ENCODE measurements at places on chromosomes 7 and 10.

GRCh38 chr10:8811201-8811600 lies 756.7 kb downstream of the GATA3 start:
- no peak for DNase-seq

DNA sequence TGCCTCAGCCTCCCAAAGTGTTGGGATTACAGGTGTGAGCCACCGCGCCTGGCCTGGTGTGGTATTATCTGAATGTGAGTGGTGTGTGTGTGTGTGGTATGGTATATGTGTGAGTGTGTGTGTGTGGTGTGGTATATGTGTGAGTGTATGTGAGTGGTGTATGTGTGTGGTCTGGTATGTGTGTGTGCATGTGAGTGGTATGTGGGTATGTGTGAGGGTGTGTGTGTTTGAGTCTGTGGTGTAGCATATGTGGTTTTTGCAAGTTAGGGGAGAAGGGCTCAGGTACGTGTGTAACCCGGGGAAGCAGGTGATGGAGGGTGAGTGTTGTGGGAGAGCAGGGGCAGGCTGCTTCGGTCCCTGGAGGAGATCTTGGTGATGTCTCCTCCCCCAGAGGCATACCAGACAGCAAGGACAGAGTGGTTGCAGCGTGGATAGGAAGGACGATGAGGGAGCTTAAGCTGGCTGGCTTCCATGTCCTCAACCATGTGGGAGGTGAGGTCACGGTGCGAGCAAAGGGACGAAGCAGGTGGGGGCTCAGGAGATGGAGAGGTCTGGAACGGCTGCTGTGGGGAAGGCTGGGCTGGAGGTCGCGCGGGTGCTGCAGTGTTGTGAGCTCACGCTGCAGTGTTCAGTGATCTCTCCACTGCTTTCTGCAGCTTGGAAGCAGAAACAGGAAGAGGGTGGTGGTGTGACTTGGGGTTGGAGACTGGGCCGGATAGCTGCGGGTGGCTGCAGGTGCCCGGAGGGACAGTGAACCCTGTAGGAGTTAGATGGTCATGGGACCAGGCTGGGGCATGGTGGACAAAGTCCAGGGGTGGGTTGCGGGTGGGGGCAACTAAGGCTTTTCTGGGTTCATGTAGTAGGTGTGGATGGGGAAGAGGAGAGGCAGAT lies 5.0 kb downstream of the ZYX start:
- peak; percentile 58 for DNase-seq

DNA sequence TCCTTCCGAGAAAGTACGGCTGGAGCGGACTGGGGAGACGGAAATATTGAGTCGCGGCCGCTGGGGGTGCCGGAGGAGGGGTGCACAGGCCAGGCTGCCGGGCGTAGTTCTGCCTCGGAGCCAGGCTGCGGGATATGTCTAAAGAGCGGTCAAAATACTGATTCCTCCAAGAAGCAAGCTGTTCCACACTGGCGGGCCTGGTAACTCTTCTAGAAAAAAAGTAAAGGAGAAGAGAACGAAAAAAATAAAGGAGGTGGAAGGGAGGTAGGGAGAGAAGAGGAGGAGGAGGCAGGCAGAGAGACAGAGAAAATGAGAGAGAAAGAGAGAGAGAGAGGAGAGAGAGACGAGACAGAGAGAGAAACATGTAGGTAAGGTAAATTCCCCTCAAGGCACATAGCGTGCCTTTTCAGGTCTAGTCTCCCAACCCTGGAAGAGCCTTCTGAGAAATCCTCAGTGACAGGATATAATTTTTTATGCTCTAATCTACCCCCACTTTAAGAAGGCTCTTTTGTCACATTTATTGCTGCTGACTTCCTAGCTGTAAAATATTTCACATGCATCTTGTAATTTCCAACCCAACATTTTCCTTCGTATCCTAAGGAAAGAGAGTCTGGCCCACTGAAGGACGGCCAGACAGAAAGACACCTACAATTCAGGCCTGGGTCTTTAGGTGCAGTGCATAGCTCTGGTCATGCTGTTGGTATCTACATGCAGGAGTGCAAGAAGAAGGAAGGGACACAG lies 5.7 kb downstream of the DLX5 start:
- DNase-seq = no peak

GRCh38 chr10:69912589-69912988 lies 110.9 kb downstream of the COL13A1 start:
- no peak for DNase-seq

DNA sequence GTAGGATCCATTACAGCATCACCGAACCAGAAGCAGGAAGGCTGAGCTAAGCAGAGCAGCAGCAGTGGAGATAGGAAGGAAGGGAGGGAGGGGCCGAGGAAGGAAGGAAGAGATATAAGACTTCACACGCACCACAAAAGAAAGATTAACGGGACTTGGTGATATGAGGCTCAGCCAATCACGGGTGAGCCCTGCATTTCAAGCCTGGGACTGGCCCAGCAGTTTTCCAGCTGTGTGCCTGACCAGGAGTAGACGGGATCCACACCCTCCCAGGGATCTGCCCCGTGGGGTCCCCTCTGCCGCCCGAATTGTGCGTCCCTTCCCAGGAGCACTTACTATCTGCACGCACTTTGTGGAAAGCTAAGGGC lies 16.2 kb downstream of the ATG9B start:
- no peak for DNase-seq

DNA sequence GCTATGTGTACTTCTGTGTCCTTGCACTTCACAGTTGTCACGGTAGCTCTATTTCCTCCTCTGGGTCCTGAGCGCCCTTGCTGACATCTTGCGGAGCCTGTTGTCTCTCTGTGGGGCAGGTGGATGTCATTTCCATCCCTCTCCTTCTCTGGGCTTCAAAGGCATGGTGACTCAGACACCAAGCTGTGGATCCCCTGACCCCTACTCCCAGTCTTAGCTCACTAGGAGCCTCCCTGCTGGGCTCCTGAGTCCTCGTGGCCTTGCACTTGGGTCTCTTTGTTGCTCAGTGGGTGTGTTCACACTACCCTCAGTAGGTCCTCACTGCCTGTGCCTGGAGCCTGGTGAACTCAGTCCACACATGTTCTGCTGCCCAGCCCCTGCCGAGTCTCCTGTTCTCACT lies 100.3 kb upstream of the PAX2 start:
- DNase-seq = no peak

DNA sequence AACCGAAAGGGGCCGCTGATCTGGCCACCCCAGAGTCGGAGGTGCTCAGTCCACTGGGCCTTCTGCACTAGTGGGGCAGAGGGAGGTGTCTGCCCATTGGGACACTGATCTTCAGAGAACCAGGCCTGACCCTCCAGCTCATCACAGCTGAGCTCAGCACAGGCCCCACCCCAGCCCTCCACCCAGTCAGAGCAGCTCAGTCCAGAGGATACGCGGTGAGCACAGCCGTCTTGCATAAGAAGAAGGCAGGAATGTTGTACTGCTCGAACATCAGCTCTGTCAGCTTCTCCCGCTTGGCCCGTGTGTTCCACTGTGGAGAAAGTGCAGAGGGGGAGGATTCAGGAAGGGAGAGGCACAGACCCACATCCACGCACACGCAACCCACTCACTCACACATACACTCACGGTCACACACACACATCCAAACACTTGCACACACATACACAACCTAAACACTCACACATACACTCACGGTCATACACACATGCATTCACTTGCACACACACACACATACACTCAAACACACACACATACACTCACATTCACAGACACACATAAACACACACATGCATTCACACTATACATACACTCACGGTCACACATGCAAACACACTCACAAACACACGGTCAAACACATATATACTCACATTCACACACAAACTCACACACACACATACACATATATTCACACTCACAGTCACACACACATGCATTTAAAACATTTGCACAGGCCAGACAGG lies 6.3 kb downstream of the ACTL6B start:
- DNase-seq = no peak

DNA sequence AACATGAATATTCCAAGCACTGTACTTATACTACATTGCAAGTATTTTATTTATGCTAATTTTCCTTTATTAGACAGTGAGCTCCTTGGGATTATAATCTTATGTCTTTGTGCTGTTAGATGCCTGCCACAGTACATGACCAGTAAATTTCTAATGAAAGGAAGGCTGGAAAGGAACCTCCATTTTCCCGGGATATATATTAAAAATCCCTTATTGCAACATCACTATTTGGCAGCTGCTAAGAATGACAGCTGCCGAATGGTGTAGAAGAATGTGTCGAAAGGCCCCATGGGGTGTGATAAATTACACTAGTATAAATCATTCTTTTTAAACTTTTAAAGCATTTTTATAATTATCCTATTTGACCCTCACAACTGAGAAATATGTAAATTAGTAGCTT lies 59.1 kb downstream of the TFAM start:
- DNase-seq = no peak

DNA sequence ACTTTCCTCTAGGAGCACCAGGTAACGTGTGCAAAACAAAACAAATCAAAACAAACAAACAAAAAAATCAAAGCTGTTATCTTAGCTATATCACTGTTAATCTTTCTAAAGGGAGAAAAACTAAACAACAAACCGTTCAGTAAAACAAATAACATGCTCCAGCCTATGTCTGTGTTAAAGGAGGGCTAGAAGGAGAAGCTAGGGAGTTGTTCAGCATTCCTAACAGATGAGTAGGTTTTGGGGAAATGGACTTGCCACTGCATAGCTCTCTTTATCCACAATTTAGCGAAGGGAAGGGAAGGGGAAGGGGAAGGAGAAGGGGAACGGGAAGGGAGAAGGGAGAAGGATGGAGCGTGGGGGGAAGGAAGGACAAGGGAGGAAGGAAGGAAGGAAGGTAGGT lies 134.2 kb upstream of the AKR1E2 start:
- DNase-seq = no peak

GRCh38 chr10:62755662-62756653 lies 48.6 kb upstream of the ADO start:
- peak; percentile 52 for DNase-seq

- DNase-seq = no peak
These were observed 36.9 kb upstream of the KDM7A start for GRCh38 chr7:140213684-140214074.

DNA sequence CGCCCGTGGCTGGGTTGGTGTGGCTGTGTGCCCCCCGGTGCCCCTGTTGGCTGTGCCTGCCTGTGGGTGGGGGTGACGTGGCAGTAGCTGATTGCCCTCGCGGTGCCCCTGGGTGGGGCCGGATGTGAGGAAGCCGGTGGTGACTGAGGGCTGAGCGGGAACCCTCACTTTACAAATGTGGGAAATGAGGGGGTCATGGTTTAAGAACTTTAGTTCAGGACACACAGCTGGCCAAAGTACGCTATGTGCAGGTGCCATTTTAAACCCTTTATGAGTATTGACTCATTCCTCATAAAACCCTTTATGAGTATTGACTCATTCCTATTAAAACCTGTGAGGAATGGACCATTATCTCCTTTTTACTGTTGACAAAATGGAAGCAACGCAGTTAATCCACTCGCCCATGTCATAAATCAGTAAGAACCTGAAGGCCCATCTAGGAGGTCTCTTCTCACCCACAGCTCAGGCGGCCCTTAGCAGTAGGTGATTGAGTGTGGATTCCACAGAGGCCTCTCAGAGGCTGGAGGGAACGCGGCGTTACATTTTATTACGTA lies 290.1 kb upstream of the COBL start:
- DNase-seq = no peak

DNA sequence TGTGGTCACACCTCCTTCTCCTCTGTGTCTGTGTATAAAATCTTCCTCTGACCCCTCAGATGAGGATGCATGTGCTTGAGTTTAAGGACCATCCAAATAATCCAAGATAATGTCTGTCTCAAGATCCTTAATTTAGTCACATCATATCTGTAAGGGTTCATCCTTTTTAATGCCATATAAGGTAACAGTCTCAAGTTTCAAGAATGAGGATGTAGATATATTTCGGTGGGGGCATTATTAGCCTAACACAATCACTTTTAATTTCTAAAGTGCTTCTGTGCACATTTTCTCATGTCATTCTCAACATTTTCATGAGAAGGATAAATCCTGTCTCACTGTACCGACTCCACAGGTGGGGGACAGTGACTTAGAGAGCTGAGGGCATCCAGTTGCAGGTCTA lies 235.3 kb downstream of the BUB3 start:
- DNase-seq = no peak

GRCh38 chr10:70651661-70652060 lies 20.6 kb upstream of the ADAMTS14 start:
- no peak for DNase-seq

- peak; percentile 30 for DNase-seq
These were observed 111.7 kb upstream of the STEAP1B start for GRCh38 chr7:22611758-22612079.

- no peak for DNase-seq
These were observed 23.0 kb downstream of the LHPP start for GRCh38 chr10:124484661-124485060.

DNA sequence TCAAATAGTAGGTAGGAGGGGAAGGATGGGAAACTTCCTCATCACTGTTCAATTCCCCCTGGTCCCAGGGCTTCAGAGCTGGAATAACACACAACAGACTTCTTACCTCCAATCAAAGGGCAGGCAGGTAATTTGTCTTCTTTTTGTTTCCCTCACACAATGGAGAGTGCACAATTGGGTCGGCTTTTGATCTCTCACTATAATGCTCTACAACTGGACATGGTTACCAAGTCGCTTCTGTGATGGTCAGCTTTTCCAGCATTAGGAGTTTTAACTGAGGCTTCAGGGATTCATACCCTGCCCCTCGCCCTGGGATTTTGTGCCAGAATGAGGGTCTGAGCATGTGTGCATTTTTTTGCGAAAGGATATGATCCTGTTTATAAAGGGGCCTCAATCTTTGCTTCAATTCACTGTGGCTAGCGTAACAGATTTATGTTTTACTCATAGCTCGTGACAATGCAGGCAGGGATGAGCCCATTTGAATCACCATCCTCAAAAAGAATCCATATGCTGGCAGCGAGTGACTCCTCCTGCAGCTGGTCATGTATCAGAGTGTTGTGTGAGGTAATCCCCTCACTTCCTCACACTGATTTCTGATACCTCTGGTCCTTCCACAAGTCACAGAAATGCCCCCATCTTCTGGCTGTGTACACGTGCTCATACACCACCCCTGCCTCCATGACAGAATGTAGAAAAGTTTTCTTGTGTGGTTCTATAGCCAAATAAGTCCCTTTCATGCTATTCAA lies 189.6 kb downstream of the CTTNBP2 start:
- DNase-seq = no peak

- DNase-seq = no peak
These were observed 1138.1 kb downstream of the REEP3 start for GRCh38 chr10:64659311-64659710.

DNA sequence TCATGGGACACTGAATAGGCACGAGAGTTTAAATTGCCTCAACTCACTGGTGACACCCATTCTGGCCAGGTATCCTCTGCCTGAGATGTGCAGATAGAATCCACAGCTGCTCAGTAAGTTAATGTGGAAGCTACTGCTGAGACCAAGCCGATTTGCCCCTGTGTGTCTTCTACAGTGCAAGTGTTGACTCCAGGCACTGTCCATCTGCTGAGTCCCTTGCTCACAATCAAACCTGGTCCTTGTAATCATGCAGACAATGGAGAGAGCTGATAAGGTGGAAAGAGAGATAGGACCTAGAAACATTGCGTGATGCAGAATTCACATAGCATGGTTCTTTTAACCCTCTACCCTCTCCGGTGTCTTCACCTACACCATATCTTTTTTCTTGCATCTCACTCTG lies 101.4 kb downstream of the ITGB8 start:
- no peak for DNase-seq

GRCh38 chr7:879093-879492 lies 2.7 kb downstream of the GET4 start:
- DNase-seq = no peak
